ENCODE measurements at places on chromosomes 7 and 10.

DNA sequence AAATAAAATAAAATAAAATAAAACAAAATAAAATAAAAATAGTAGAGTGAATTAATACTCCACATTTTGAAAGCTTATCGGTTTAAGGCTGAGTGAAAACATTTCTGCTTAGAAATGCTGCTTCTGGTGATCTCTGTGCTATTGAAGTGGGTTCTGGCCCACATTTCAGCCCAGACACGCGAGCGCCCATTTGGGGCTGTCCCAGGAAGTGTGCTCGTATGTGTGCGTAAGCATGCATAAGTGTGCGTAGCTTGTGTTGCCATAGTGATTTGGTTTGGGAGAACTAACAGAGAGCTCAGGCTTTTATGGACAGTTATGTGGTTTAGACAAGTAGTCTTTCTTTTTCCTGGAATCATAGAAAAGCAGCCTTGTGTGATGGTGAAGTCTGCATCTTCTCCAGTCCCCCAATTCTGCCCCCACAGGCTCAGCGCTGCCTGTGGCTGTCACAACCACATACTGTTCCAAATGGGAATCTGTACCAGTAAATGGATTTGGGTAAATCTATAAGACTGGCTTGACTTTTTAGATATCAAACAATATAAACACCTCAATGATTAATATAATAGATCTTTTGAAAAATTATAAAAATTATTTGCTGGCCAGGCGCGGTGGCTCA, 29.8 kb upstream of the PURB start:
- DNase-seq, result peak; percentile 26

DNA sequence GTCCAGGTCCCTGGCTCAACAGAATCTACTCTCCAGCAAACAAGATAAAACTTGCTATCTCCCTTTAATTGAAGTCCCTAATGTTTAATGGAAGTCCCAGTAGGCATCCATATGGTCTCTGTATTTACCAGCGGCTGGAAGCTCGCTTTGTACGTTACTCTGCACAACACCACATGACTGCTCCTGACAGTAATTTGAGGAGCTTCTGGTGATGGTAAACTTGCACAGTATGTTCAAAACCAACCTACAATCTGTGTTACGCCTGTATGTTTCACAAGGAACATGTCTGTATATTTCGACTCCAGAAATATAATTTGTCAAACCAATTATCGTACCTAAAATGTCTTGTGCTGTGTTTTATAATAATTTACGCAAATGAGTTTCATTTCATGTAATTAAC, 4.4 kb upstream of the TECPR1 start:
- no peak for DNase-seq

GRCh38 chr7:45026984-45027773, 27.2 kb downstream of the CCM2 start:
- DNase-seq, result peak; percentile 54

- DNase-seq, result no peak
Measured at GRCh38 chr7:42479816-42480633, 243.0 kb upstream of the GLI3 start.

- DNase-seq, result no peak
Measured at GRCh38 chr10:48704156-48704555, 19.5 kb downstream of the WDFY4 start.

DNA sequence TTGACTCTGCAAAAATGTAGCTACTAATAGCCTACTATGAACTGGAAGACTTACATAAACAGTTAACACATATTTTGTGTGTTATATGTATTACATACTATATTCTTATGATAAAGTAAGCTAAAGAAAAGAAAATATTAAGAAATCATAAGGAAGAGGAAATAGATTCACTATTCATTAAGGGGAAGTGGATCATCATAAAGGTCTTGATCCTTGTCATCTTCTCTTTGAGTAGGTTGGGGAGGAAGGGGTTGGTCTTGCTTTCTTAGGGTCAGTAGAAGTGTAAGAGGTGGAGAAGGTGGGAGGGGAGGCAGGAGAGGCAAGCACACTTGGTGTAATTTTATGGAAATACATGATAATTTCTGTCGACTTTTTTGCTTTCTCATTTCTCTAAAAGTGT, 81.3 kb downstream of the NAMPT start:
- DNase-seq, result no peak

DNA sequence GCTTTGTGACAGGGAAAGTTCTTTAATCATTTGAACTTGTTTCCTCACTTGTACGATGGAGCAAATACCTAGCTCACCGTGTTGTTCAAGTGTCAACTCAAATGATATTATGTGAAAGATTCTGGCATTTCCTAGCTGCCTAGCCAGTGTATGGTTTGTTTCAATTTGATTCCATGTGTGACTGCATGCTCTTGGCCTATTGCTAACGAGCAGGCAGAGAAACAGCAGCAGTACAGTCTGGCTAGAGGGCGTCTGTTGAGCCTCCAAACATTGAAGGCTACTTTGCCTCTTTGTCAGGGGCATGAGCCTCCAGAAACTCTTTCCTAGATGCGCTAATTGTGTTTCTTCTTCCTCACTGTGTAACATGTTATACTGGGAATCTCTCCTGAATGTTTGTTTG, 417.4 kb downstream of the EXOC4 start:
- no peak for DNase-seq

DNA sequence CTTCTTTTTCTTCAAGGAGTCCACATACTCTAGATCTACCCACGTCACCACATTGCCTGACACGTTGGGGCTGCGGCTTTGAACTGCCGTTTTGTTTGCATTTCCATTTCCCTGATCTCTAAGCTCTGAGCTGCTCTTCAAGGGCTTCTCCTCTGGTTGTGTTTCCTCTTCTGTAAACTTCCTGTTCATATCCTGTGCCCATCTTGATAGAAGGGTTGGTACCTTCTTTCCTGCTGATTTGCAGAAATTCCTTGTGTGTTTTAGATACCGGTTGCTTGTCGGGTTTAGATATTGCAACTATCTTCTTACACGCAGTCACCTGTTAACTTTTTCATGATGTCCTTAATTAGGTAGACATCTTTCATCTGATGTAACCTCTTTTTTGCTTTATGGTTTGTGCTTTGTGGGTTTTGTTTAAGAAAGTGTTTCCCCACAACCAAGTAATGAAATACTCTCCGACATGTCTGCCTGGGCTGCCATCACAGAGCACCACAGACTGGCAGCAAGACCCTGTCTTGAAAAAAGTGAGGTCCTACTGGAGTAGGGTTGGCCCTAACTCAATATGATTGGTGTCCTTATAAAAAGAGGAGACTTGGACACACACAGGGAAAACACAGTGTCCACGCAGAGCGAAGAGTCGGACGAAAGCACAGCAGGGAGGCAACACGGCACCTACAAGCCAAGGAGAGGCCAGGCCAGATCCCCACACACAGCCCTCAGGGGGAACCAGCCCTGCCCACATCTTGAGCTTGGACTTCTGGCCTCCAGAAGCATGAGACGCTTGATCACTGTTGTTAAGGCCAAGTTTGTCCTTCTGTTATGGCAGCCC, 99.1 kb upstream of the PDGFA start:
- DNase-seq, result peak; percentile 83

DNA sequence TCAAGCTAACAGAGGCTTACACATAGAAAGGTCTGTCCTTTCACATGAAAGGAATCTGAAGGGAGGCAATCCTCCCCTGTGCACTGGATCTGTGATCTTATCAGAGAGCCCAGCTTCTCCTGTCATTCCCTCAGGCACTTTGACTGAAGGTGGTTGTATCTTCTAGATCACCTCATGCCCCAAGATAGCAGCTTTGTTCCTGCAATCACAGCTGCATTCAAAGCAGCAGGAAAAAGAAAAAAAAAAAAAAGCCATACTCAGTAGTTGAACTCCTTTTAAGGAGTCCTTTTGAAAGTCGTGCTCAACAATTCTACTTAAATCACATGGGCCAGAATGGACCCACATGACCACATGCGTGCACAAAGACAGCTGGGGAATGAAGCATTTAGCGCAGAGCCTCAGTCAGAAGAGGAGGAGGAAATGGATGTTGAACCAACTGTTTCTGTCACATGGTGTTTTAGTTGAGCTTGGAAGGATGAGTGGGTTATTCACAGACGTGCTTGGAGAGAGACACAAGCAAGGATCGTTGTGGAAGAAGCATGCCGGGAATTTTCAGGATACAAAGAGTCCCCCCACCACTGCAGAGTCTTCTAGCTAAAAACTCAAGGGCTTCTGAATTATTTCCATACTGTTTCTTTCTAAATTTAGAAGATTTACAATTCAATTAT, 13.0 kb upstream of the PFKP start:
- no peak for DNase-seq
